ENCODE measurements at places on chromosomes 1 and 21.

- DNase-seq, result no peak
Measured at GRCh38 chr1:65069011-65069565, 78.9 kb upstream of the AK4 start.

DNA sequence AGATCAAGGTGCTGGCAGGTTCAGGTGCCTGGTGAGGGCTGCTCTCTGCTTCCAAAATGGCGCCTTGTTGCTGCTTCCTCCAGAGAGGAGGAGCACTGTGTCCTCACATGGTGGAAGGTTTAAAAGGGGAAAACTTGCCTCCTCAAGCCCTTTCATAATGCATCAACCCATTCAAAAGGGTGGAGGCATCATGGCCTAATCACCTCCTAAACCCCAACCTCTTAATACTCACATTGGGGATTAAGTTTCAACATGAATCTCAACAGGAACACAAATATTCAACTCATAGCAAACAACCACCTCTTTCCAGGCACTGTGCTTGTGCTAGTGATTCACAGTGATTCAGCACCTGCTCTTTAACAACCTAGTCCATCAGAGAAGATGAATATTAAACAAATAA, 4.2 kb downstream of the S100A12 start:
- no peak for DNase-seq

- no peak for DNase-seq
Measured at GRCh38 chr21:44395260-44395659, 41.8 kb downstream of the TRPM2 start.

- no peak for DNase-seq
Measured at GRCh38 chr1:40607921-40608320, 57.6 kb downstream of the RIMS3 start.

DNA sequence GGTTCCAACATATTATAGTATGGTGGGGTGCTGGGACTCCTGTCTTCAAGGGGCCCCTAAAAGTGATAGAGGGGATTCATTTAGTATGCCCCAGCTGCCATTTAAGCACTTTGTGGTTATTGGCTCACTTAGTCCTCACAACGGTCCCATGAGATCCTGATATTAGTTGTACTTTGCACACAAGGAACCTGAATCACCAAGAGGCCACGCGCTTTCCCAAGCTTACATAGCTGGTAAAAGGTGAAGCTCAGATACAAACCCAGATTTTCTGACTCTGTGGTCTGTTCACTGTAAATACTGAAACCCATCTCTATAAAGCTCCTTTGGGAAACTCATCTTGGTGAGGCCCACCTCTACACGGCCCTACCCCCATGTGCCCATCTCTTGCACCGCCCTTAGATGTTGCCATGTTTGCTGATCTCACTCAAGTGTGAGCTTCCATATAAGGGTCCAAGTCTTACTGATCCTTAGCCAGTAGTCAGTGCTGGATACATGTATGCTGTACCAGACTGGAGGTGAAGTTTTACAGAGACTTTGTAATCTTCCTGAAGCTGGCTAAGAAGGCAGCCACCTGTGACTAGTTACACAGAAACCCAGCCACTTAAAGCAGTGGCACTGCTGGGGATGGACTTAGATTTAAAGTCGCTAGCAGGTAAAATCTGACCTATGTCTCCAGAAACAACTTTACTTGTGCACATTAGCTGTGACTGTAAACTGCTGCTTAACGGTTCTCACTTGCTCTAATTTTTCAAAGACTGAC, 124.4 kb upstream of the HOOK1 start:
- DNase-seq, result no peak

DNA sequence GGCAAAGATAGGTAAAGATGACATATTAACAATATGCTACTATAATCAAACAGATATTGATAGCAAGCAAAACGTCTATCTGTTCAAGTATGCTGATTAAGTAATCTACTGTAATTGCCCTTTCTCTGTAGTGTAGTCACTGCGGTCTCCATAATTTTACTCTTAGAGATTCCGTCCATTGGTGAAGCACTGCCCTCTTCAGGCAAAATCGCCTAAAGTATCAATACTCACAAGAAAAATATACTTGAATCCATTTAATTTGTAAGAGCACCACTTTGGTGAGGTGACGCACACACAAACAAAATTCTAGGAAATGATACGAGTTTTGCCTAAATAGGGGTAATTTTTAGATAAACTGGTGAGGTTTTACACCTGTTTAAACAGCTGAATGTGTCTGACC, 434.6 kb upstream of the CHRM3 start:
- no peak for DNase-seq

- no peak for DNase-seq
Measured at GRCh38 chr1:107342316-107342715, 201.5 kb downstream of the NTNG1 start.

DNA sequence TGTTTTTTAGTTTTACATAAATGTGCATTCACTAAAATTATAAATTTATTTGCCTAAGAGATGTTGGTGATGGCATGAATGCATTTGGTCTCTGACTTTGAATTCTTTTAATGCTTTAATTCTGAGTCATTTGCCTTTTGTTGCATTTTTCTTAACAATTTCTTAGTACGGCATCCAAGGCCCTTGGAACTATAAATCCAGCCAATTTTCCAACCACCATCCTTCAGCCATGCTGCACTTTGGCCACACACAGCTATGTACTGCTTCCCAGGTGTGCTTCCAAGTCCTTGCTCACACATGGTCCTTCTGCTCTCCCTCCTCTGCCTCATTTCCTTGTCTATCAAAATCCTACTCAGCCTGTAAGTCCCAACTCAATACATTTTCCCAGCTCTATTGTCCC, 161.0 kb downstream of the DHRS3 start:
- no peak for DNase-seq

GRCh38 chr21:33898586-33898985, 17.0 kb downstream of the ATP5PO start:
- DNase-seq, result no peak

DNA sequence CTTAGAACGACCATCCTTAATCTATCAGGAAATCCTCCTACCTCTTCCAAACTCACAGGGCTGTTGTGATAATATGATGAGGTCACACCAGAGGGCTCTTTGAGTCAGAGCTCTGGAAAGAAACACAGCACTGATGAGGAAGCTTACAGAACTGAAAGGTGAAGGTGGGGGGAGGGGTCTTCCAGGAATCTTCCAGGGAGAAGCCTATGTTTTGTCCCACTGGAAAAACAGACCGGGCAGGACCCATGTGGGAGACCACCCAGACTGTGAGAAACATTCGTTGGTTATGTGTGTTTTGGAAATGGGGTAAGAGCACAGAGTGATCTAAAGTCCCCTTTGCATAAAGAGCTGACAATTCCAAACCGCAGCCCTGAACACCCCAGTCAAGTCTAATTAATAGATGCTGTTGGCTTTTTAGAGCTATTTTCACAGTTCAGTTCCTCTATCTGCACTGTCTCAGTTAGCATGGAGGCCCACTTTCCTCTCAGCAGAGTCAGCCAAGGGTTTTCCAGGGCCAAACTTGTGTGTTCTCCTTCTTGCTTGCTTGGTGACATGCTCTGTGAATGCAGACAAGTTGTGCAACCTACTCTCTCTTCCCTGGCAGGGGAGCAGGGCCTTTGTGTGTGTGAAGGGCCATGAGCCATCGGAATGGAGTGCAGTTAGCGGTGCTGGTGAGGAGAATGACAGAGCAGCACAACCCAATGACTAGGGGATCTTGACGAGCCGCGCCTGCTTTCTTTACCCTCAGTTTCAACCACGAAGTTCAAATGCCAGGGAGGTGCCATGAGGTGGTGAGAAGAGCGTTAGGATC, 12.3 kb downstream of the PHLDA3 start:
- DNase-seq, result no peak

DNA sequence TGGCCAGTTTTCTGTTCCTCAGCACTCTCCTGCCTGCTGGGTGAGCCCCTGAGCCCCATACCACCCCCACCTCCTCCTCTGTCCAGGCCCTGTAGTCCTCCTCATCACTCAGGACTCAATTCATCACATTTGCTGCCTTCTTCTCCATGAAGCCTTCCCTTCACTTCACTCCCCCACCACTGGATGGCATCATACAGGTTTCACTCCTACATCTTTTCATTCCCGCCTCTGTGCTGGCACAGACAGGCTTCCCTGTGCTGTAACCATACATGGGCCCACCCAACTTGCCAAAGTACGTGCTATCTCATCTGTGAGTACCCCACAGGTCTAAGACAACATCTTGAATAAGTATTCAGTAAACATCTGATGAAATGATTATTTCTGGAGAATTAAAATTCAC, 56.9 kb downstream of the SLC45A1 start:
- DNase-seq, result no peak

DNA sequence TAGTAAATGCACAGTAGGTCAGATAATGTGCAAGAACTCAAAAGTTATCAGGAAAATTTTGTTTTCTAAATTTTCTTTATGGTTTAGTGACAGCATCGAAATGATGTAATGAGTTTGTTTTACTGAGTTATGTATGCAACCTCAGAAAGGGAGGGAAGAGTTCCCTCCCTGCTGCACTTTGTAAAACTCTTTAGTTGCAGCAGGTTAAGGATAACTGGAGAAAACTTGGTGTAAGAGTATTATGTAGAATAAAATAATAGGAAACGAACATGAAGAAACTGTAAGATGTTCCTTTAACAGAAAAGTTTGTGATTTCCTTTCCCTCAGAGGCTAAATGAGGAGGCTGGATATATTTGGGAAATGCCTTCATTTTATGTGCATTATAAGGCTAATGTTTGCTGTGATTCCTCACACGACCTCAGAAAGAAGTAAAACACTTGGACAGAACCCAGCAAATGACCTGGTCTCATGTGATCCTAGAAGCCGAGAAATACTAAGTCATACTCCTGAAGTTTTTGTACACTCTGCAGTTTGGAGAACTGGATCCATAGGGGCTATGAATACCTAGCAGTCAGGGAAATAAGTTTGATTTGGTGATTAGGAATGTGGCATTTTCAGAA, 35.4 kb downstream of the ADGRL2 start:
- no peak for DNase-seq

- DNase-seq, result no peak
Measured at GRCh38 chr1:234108921-234109320, 204.4 kb downstream of the SLC35F3 start.

GRCh38 chr1:15742339-15742801, at the start of gene TMEM82:
TSS of gene TMEM82 (plus strand) at chr1:15742499. CDS start at chr1:15742560, 61 bp downstream.
- no peak for DNase-seq

GRCh38 chr1:228977307-228977706, 242.0 kb downstream of the RHOU start:
- DNase-seq, result no peak

- no peak for DNase-seq
Measured at GRCh38 chr1:173210283-173210682, 3.2 kb upstream of the TNFSF4 start.

GRCh38 chr1:227325156-227325555, 6.9 kb upstream of the CDC42BPA start:
- no peak for DNase-seq

DNA sequence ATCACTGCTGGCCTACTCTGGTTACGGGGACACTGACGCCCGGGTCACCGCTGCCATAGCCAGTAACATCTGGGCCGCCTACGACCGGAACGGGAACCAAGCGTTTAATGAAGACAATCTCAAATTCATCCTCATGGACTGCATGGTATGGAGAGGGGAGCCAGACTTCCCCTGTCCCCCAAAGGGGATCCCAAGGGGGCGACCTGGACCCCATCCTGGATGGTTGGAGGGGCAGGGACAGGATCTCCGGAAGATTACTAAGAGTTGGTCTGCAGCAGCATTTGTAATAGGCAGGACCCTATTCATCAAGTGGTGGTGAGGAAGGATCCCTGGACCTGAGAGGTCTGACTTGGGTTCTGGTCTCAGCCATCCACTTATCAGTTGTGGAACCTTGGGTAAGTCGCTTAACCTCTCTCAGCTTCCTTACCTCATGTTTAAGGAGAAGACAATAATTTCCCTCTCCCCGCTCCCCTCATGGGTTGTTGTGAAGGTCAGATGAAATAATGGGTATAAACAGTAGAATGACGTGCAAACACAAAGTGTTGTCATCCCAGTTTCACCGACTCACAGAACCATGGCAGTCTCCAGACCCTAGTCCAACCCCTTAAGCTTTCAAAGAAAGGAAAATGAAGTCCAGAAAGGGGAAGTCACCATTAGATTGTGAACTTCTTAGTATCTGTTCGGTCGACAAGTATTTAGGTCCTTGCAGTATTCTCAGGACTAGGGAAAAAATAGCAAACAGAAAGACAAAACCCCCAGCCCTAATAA, 883 bp downstream of the LAMTOR2 start:
- DNase-seq, result no peak

- DNase-seq, result no peak
Measured at GRCh38 chr21:45482899-45483821, 59.1 kb downstream of the SLC19A1 start.

DNA sequence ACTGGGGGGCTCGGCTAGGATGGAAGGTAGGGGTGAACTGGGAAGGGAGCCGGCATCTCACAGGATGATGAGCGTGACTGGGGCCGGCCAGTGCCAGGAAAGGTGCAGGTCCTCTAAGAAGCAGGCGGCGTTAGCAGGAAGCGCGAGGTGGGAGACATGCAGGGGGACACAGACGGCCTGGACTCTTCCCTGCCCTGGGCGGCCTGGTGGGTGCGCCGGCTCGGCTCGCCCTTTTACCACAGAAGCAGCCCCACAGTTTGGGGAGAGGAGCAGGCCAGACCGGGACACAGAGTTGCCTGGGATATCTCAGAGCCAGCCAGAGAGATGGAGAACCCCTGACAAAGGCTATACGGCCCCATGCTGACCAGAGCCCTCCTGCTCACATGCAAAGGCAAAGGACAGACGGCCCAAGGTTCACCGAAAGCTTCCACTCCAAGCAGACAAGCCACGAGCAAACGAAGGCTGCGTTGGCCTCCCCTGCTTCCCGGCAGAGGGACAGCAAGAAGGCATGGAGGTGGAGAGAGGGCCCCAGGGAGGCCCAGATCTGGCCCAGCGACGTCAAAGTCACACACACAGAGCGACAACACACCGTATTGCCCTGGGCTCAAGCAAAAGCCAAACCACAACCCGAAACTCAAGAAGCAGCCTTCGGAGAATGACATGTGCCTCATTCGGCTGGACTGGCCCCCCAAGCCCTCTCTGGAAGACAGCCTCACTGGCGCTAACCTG, 14.9 kb upstream of the ALDH4A1 start:
- DNase-seq, result no peak

- DNase-seq, result no peak
Measured at GRCh38 chr1:86387916-86388627, 8.1 kb downstream of the ODF2L start.

- DNase-seq, result no peak
Measured at GRCh38 chr1:211037095-211037494, 96.9 kb downstream of the KCNH1 start.

DNA sequence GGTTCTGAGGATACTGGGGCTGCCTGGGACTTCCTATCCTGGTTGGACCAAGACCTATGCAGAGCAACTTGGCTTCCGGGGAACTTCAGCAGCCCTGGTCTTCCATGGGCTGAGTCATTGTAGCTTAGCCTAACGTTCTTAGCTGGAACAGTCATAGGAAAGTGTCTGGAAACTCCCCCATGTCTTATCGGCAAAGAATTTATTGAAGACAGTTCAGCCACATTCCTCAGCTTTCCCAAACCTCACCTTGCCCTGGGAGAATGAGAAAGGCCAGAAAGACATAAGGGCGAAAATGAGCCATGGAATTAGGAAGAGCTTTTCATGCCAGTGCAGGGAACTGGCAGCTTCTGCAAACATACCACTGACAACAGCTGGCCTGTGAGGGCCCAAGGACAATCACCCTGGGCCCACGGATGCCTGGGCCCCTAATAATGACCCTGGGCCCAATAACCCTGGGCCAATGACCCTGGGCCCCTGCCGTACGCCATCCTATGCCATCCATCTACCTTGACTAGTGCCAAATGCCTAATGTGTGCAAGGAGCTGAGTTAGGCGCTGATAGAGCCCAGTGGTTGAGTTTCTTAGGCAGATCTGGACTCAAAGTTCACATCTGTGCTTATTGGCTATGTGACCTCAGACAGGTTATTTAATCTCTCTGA, 114.4 kb upstream of the GADD45A start:
- DNase-seq, result no peak

All from NCI-H774 (cell line).